ENCODE measurements at places on chromosomes 12 and 14.

- DNase-seq = no peak
Observed at GRCh38 chr12:60415351-60415750, 819.5 kb downstream of the SLC16A7 start.

- no peak for DNase-seq
Observed at GRCh38 chr14:32940711-32941667, 2.3 kb downstream of the NPAS3 start.

GRCh38 chr12:121217063-121217462, 7.1 kb downstream of the P2RX4 start:
- DNase-seq = no peak

DNA sequence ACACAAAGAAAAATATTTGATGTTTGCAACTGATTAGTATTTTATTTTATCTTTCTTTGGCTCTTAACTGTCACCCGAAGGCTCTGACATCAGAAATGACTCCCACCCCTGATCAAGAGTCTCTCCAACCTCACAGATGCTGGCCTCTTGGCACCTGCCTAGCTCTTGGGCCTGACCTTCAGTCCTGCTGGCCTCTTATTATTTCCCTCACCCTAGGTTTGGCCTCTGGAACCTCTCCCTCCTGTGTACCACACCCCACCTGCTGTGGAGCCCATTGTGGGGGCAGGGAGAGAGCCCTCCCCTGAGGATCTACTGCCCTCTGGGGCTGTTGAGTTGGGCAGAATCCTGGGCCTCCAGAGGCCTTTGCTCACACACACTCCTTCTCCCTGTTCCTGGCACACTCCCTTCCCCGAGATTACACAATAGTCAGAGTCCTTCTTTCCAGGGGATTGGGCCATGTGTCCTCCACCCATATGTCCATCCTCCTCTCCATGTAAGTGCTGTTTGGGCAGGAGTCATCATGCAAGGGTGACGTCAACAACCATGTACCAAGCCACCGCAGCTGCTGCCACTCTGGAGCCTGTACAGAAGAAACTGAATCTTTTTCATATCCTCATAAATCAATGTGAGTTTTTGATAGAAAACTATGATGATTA, 124.3 kb downstream of the RASSF9 start:
- DNase-seq = no peak

- DNase-seq = no peak
Observed at GRCh38 chr12:114335607-114336006, 70.3 kb downstream of the TBX5 start.

GRCh38 chr12:11026118-11026517, 3.7 kb upstream of the TAS2R19 start:
- DNase-seq = no peak

DNA sequence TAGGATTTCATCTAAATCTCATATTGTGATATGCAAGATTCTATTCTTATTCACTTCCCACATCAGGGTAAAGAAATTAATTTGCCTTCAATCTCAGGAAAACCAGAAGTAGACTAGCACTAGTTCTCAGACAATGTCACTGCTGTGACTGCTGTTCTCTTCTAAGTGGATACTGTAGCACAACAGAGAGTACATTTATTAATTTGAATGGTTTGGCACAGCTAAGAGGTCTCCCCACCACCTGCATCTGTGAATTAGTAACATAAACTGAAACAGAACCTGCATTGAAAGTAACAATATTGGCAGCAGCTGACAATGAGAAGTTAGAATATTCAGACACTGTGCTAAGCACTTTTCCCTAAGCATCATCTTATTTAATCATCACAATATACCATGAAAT, 253.1 kb downstream of the PDZRN4 start:
- no peak for DNase-seq

DNA sequence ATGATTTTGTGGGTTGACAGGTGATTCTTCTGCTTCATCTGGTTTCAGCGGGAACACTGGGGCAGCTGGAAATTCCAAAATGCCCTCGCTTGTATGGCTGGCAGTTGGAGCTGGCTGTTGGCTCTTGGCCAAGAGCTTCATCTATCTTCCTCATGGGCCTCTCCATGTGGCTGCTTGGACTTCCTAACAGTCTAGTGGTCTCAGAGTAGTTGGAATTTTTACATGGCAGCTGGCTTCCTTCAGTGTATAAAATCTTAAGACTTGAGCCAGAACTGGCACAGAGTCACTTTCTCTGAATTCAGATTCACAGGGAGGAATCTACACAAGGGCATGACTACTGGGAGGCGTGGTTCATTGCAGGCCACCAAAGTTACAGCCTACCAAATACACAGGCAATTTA, 204.9 kb upstream of the RMST start:
- no peak for DNase-seq
